ENCODE measurements at places on chromosomes 7 and 10. TPM values are rescaled to one million over a fixed set of nuclear protein-coding genes. Genes with fewer than 3 reads are reported as not detected.

- no peaks in the 10 kb centered on the region for H3K36me3 ChIP-seq
- no peaks in the 10 kb centered on the region for H3K4me1 ChIP-seq
- DNase-seq = no peak
- H3K27me3 ChIP-seq = peaks cover 3% of the 10 kb centered on the region
These were observed 330.2 kb downstream of the GLRX3 start for GRCh38 chr10:130466271-130466997.

GRCh38 chr7:142969183-142969582, 7.0 kb upstream of the KEL start:
- no peak overlapping the region for H3K27ac ChIP-seq
- H3K4me1 ChIP-seq = no peaks in the 10 kb centered on the region
- DNase-seq = no peak
- H3K4me3 ChIP-seq = no peak overlapping the region
- no peaks in the 10 kb centered on the region for H3K36me3 ChIP-seq
- H3K27me3 ChIP-seq = peaks cover 28% of the 10 kb centered on the region

GRCh38 chr10:99930731-99931550, 78.8 kb downstream of the DNMBP start:
- H3K36me3 ChIP-seq = peaks cover 2% of the 10 kb centered on the region
- peaks cover 14% of the 10 kb centered on the region for H3K4me1 ChIP-seq
- H3K4me3 ChIP-seq = no peak overlapping the region
- DNase-seq = no peak

DNA sequence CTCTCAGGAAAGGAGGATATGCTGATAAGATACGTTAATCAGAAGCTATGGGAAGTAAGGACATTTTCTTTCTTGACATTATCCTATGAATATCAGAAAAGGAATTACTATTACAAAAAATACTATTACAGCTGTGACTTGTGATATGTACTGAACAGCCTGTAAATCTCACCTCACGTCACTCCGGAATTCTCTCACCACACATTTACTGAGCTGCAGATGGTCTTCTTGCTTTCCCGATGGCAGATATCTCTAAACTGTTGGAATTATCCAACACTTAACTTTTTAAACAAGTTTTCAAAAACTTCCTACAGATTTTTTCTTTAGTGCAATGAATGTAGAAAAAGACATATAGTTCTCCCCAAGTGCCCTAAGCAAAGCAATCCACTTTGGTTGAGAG, 313.4 kb downstream of the GPR37 start:
- H3K27ac ChIP-seq = no peak overlapping the region
- H3K36me3 ChIP-seq = no peaks in the 10 kb centered on the region
- H3K27me3 ChIP-seq = no peaks in the 10 kb centered on the region
- DNase-seq = no peak

- H3K4me3 ChIP-seq = no peak overlapping the region
- no peak for DNase-seq
- no peaks in the 10 kb centered on the region for H3K27me3 ChIP-seq
- no peak overlapping the region for H3K27ac ChIP-seq
- no peaks in the 10 kb centered on the region for H3K36me3 ChIP-seq
- H3K4me1 ChIP-seq = no peaks in the 10 kb centered on the region
These were observed 372.2 kb downstream of the DPP6 start for GRCh38 chr7:154424350-154424749.

GRCh38 chr7:90579181-90579688, 16.9 kb upstream of the CDK14 start:
- no peaks in the 10 kb centered on the region for H3K36me3 ChIP-seq
- no peak for DNase-seq
- no peak overlapping the region for H3K4me3 ChIP-seq
- no peaks in the 10 kb centered on the region for H3K27me3 ChIP-seq

GRCh38 chr10:96890172-96890513, 58.0 kb downstream of the LCOR start:
- no peaks in the 10 kb centered on the region for H3K27me3 ChIP-seq

The ACSL5 gene
- total RNA-seq = 55.8 TPM

The UCMA gene
- not detected for total RNA-seq
